Ascending aorta (tissue), 2 donors: ENCODE measurements at places on chromosomes 1 and 21.

DNA sequence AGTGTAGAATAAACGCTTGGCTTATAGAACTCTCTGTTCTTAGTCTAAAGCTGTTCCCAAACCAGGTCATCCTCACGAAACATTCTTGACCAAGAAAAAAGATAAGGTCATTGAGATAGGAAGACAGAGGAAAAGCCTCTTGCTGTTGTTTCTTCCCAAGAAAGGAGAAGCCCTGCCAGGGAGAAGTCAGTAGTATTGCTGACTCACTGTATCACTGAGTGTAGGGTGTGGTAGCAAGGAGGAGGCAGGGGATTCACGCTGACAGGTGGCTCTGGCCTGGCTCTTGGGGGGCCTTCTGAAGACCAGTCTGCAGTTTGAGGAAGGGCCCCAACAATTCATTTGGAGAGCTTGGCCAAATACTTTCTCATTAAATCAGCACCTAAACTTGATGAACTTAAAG is 97.8 kb downstream of the CD247 start:
- DNase-seq, result no peak

- no peak for DNase-seq
Measured at GRCh38 chr1:152110365-152110859, 4.8 kb downstream of the TCHH start.

- no peak for DNase-seq
Measured at GRCh38 chr1:69671363-69672010, 103.8 kb downstream of the LRRC7 start.

GRCh38 chr1:233277637-233278606 is 17.6 kb downstream of the PCNX2 start:
- DNase-seq, result no peak

- DNase-seq, result no peak
Measured at GRCh38 chr1:193118194-193118593, 3.6 kb upstream of the CDC73 start.

GRCh38 chr1:116150368-116150767 is 39.2 kb downstream of the MAB21L3 start:
- DNase-seq, result no peak

GRCh38 chr1:93680420-93681100 is 1.1 kb downstream of the BCAR3 start:
- peak; percentile 63 for DNase-seq

DNA sequence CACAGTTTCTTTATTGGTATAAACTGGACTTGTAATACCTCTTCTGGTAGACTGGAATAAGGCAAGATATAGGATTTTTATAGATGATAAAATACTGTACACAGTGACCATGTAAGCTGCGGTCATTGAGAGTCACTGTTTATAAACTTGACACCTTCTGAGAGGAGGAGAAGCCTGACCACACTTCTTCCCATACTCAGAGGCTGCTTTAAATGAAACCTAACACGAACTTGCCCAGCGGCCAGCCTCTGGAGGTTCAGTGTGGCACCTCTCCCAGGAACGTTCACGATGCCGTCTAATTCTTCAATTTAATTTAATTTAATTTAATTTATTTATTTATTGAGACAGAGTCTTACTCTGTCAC is 22.5 kb downstream of the MTARC1 start:
- DNase-seq, result no peak

DNA sequence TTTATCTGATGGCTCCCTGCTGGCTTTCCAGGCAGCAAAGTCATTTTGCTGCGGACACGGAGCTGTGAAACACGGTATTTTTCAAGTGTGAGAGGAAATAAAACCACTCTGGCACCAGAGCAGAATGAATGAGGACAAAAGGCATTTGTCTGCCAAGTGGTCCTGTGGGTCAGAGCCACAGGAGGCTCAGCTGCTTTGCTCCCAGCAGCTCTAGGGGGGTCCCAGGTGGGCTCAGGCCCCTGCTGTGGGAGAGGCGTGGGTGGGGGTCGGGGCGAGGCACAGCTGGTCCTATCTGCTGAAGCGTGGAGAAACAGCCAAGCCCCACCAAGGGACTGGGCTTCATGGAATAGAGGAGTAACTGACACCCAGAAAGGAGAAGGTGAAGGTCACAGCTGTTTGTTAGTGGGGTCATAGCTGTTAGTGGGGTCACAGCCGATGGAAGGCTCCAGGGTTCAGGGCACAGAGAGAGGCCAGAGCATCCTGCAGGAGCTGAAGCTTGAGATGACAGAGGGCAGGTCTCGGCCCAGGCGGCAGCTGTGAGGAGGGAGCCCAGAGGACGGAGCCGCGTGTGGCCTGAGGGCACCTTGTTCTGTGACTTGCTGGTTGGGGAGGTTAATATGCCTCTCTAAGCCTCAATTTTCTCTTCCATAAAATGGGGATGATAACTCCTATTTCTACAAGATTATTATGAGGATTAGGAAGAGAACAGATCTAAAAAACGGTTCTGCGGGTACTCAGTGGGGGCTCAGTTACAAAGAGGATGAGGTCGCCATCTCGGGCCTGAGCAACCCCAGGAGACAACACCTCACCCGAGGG is 7.1 kb downstream of the KIF17 start:
- no peak for DNase-seq

GRCh38 chr1:27584453-27584852 is 19.5 kb downstream of the AHDC1 start:
- DNase-seq, result no peak

GRCh38 chr1:237864338-237865244 is 26.1 kb downstream of the ZP4 start:
- DNase-seq, result peak; percentile 69

DNA sequence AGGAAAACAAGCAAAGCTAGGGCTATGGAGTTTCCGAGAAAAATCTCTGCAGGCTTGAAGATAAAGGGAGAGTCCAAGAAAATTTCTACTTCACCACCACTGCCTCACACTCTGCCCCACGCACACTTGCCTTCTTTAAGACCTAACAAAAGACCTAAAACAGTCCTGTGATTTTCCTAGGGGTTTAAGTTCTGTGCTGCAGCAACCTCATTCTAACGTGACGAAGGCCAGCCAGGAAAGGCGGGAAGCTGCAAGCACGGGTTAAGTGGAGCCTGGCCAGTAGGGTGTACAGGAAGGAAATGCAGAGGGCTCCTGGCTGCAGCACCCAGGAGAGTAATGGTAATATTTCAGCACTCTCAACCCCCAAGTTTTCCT is 1.5 kb downstream of the SPATA6 start:
- DNase-seq, result no peak

DNA sequence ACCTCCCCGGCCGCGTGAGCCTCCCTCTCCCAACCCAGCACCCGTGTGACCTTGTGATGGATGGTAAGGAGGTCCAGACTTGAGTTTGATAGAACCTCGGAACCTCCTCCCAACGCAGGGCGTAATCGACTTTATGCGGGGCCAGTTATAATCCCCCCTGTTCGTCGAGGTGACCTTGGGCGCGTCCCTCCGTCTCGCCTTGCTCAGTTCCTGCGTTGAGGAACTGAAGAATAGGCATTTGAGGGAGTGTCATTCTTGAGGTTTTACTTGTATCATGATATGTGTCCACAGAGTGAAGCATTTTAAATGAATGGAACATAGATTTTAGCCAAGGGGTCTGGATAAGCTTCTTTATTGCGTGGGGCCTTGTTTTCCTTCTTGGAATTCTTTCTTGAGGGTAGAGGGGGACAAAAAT is 433 bp downstream of the TIMM17A start:
- DNase-seq, result no peak

- no peak for DNase-seq
Measured at GRCh38 chr1:153494976-153495535, 34.6 kb upstream of the S100A7 start.

GRCh38 chr21:34545079-34545884 is 33.3 kb upstream of the KCNE1 start:
- DNase-seq, result peak; percentile 76

GRCh38 chr1:205563927-205564441 is 59.5 kb downstream of the CDK18 start:
- peak; percentile 22 for DNase-seq

DNA sequence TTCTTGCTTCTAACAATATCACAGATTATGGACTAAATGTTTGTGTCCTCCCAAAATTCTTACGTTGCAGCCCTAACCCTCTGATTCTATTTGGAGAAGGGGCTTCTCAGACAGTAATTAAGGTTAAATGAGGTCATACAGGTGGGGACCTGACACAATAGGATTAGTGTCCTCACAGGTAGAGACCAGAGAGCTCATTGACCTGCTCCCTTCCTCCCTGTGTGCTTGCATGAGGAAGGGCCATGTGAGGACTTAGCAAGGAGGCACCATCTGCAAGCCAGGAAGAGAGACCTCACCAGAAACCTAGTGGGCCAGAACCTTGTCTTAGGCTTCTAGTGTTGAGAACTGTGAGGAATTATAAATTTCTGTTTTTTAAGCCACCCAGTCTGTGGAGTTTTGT is 322.6 kb downstream of the SMYD3 start:
- no peak for DNase-seq

- no peak for DNase-seq
Measured at GRCh38 chr1:91916046-91916445, 30.1 kb upstream of the TGFBR3 start.
